Metanephros (tissue), 2 donors: ENCODE measurements at places on chromosomes 7 and 10. TPM values are rescaled to one million over a fixed set of nuclear protein-coding genes. Genes with fewer than 3 reads are reported as not detected.

Gene PALS2
- 15.4 TPM for total RNA-seq

Gene ADAM22
- total RNA-seq: 18.6 TPM

Gene CAMK1D
- total RNA-seq: 12.6 TPM

Gene ADAP1
- total RNA-seq: 18.6 TPM

Gene PLXDC2
- 48.1 TPM for total RNA-seq

Gene FAM3C
- total RNA-seq: 77.5 TPM

Gene FGL2
- total RNA-seq: 97.6 TPM

Gene SPDYE16
- total RNA-seq: 0.53 TPM

Gene FEZF1
- not detected for total RNA-seq

Gene MYPN
- 20.4 TPM for total RNA-seq

Gene CACNA2D1
- total RNA-seq: 52.7 TPM

Gene CALCR
- 1.8 TPM for total RNA-seq

Gene SAMD8
- 24.6 TPM for total RNA-seq

Gene CNPY1
- total RNA-seq: not detected

Gene GDF2
- not detected for total RNA-seq

Gene OPN1SW
- total RNA-seq: not detected

Gene PIP
- total RNA-seq: not detected

Gene SEMA3D
- 26.0 TPM for total RNA-seq

Gene RP9
- total RNA-seq: 11.6 TPM

Gene TFPI2
- total RNA-seq: 9.8 TPM

Gene TMEM196
- total RNA-seq: not detected

Gene CYP3A4
- not detected for total RNA-seq

Gene PRKG1
- total RNA-seq: 38.4 TPM

Gene WNT2
- total RNA-seq: 0.47 TPM

Gene LLCFC1
- not detected for total RNA-seq

Gene RBM20
- 5.4 TPM for total RNA-seq

Gene PRLHR
- total RNA-seq: not detected

Gene C10orf95
- total RNA-seq: 0.35 TPM

Gene HOXA7
- total RNA-seq: 10.2 TPM

Gene CFTR
- total RNA-seq: 0.99 TPM

Gene SLC16A9
- 15.4 TPM for total RNA-seq

Gene CALHM3
- not detected for total RNA-seq

Gene ZNF804B
- total RNA-seq: 0.23 TPM

Gene MRPS33
- 26.4 TPM for total RNA-seq

Gene EBLN1
- not detected for total RNA-seq

Gene KLF14
- total RNA-seq: 1.2 TPM

Gene SORCS1
- 14.5 TPM for total RNA-seq

Gene TUBB8
- 0.12 TPM for total RNA-seq

Gene HTR7
- 1.4 TPM for total RNA-seq

Gene GDF10
- 1.6 TPM for total RNA-seq

Gene GIMAP7
- total RNA-seq: 8.0 TPM

Gene GNB2
- 209 TPM for total RNA-seq

Gene PLCE1
- total RNA-seq: 16.2 TPM

Gene CTTNBP2
- total RNA-seq: 16.5 TPM

Gene COL28A1
- 4.8 TPM for total RNA-seq

Gene TCF7L2
- total RNA-seq: 21.4 TPM

Gene MRLN
- total RNA-seq: 26.3 TPM
